ENCODE measurements at places on chromosomes 16 and 17.

GRCh38 chr17:65727832-65728231 lies 166.4 kb upstream of the AXIN2 start:
- DNase-seq = no peak

DNA sequence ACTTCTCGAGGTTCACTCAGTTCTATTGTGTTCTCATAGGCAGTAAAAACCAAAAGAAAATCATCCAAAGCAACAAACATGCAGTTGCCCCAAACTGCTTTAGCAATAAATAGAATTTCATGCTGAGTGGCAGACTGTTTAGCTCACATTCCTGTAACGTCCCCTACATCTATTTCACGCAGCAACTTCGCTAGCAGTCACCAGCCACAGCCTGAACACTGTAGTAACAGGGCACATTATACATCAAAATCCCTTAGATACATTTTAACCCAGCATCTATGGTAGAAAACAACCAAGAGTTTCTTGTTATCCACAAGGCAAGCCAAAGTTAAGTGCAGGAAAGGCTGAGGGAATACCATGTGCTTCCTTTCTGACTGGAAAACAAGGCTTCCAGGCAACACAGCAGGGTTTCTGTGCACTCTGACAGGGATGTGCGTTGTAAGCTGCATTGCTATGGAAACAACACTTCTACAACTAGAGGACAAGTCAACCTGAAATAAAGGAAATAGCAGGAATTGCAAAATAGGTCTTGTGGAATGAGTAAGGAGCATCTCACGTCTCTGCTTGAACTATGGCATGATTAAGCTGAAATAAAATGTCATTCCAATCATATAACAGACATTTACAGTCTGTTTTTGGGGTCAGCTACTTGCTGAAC lies 55.4 kb downstream of the CFDP1 start:
- peak; percentile 98 for DNase-seq

- DNase-seq = peak; percentile 74
These were observed 76.0 kb downstream of the ABCC1 start for GRCh38 chr16:16025214-16025968.

GRCh38 chr16:53745086-53745485 lies 41.1 kb downstream of the FTO start:
- DNase-seq = no peak

DNA sequence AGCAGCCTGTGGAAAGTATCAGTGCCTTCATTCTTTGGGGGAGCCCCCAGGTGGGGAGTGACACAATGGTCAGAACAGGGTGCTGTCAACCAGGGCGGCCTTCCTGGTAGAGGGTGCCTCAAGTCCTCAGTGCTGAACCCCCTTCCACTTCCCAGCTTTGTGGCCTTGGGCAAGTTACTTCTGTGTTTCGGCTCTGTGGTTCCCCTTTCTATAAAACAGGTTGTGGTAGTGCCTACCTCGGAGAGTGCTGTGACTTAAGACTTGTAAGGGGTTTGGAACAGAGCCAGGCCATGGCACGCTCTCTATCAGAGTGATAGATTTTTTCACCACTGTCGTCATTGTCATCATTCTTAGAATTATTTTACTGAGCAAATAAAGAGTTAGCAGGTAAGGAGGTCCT lies 141.1 kb downstream of the CCDC182 start:
- no peak for DNase-seq

GRCh38 chr17:64074704-64075426 lies 54.4 kb upstream of the ICAM2 start:
- DNase-seq = no peak

GRCh38 chr17:6069539-6070429 lies at the start of gene WSCD1:
TSS of gene WSCD1 (plus strand) at chr17:6070379. CDS start at chr17:6080659, 10,280 bp downstream.
- no peak for DNase-seq

GRCh38 chr16:57592591-57593003 lies 35.8 kb upstream of the ADGRG1 start:
- no peak for DNase-seq

- no peak for DNase-seq
These were observed 2.2 kb downstream of the RAB26 start for GRCh38 chr16:2150418-2151187.

GRCh38 chr16:22843856-22844255 lies 29.9 kb downstream of the HS3ST2 start:
- no peak for DNase-seq

DNA sequence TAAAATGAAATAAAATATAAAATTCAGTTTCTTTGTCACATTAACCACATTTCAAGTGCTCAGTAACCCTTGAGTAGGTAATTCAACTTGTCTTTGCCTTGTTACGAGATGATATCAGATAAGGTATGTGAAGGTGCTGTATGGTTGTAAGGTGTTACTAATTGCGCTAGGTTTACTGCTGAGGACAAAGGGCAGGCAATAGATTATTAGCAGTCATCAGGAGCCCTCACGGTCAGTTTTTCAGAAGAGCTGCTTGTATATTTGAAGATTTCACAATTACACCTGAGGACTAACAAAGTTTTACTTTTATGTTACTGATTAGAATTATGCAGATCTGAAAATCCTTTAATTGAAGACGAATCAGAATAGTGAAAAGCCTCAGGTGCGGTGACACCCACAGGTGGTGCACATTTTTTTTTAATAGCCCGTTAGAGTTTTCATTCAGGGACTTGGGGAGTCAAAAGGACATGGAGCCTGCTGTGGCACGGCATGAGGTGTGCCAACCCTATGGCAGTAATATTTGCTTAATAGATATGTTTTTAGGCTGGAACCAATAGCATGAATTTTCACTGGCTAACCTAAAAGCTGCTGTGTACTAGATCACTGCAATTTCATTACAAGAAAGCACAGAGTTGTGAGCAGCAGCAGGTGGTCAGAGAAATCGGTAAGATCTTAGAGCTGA lies 16.4 kb downstream of the NDEL1 start:
- DNase-seq = no peak

GRCh38 chr17:50681263-50682200 lies 26.2 kb downstream of the ANKRD40 start:
- peak; percentile 40 for DNase-seq

- no peak for DNase-seq
These were observed 42.5 kb downstream of the CREBBP start for GRCh38 chr16:3837851-3838586.

GRCh38 chr16:81335669-81336068 lies 20.9 kb downstream of the GAN start:
- DNase-seq = no peak

GRCh38 chr17:68182940-68183551 lies 64.8 kb upstream of the AMZ2 start:
- DNase-seq = no peak

DNA sequence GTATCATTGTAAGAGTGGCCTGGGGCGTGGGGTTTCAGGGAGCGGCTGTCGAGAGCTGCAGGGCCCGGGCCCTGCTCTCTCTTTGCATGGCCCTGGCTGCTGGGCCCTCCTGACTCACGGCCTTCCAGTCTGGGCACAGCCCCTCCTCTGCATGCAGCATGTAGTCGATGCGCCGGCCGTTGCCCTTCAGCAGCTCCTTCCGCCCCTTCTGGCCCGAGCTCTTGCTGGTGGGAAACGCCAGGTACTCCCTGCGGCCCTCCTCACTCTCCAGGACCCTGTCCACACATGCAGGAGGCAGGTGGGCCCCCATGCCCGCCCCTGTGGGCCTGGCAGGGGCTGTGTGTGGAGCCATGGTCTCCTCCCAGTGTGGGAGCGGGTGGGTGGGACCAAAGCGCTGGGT lies 50.7 kb downstream of the PRMT7 start:
- DNase-seq = no peak

- no peak for DNase-seq
These were observed 71.9 kb downstream of the SDR42E1 start for GRCh38 chr16:81939164-81940056.

- no peak for DNase-seq
These were observed 198.3 kb downstream of the SPECC1 start for GRCh38 chr17:20207262-20207985.

GRCh38 chr17:67922503-67922902 lies 73.8 kb downstream of the C17orf58 start:
- no peak for DNase-seq

GRCh38 chr17:35892091-35893035 lies 12.2 kb upstream of the CCL5 start:
- DNase-seq = no peak

DNA sequence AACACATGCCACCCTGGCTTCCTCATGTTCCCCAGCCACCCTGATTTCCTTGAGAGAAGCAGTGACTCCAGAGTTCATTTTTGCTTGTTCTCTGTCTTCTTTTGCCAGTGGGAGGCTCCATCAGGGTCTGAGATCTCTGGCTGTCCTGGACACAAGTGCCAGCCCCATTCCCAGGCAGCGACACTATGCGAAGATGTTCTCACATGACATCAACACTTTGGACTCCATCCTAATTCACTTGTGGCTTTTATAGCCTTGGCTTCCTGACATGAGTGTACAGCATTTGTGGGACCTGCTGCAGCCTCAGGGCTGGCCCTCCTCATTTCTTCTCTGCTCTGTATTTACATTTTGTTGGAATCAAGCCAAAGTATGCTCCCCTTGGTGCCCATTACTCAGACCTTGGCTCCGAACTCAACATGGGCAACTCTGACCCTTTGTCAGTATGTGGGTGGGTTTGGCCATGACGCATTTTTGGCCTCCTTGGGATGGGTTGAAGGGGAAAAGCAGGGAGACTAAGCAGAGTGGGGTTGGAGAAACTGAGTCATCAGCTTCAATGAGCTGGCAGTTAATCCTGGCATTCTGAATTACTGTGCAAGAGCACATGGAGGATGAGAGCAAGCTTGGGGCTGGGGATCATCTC lies 119.0 kb upstream of the EEF2KMT start:
- no peak for DNase-seq

- DNase-seq = no peak
These were observed 22.1 kb downstream of the SPACA3 start for GRCh38 chr17:33013596-33014375.

- DNase-seq = no peak
These were observed 2.6 kb downstream of the CHST4 start for GRCh38 chr16:71528863-71529262.

DNA sequence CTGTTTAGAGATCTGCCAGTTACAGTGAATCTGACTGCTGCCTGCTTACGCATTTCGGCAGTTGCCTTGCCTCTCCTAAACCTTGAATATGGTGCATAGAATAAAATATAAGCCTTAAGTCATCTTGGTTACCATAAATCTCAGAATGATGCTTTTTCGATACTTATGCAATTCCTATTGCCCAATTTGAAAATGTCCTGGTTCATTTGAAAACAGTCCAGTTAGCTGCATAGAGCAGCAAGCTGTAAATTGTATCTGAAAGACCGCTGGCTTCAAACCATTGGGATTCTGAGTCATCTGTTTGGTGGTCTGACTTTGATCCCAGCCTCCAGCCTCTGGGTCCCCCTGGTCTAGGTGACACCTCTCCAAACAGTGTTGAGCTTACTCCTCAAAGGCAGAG lies 2.7 kb upstream of the PRKCA start:
- DNase-seq = no peak

GRCh38 chr17:58336456-58337209 lies 8.0 kb upstream of the TSPOAP1 start:
- no peak for DNase-seq

DNA sequence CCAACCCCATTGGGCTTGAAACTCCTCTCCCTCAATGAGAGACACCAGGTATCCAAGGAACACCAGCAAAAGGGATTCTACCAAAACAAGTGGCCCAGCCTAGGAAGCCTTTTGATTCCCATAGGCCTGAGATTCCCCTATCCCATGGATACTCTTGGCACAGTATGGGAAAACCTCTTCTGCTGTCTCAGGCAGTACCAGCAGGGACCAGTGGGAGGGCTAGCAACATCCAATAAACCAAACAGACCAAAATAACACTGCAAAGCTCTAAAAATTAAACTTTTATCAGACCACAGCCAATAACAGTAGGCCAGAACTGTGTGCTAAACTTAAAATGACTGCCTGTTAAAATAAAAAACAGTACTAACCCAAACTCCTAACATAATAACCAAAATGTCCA lies 153.9 kb upstream of the CES5A start:
- no peak for DNase-seq
